Stimulated activated CD8-positive, alpha-beta memory T cell treated with anti-CD3 and anti-CD28 coated beads, Interleukin-2, amount 100 ng/mL, for 48 hours (primary cell): ENCODE measurements at places on chromosomes 3 and 15.

- no peak for DNase-seq
Observed at GRCh38 chr15:40444736-40445135, 4.0 kb downstream of the BAHD1 start.

- DNase-seq: no peak
Observed at GRCh38 chr15:88579322-88579721, 32.8 kb upstream of the DET1 start.

DNA sequence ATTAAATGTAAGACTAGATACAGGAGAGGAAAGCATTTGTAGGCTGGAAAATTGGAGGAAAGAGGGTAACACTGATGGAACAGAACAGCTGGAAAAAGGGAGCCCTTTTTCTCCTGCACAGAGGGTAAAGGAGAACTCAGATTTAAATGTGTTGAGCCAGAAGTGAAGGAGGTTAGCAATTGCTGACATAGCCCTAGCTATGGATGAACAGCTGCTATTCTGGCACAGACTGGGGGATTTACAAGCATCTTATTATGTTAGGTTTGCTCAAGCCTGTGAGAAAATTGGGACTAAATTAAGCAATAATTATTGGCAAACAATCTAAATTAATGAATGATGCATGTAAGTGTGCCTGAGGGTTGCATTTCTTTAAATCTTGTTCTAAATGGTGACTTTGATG, 40.6 kb upstream of the PRR20G start:
- no peak for DNase-seq

DNA sequence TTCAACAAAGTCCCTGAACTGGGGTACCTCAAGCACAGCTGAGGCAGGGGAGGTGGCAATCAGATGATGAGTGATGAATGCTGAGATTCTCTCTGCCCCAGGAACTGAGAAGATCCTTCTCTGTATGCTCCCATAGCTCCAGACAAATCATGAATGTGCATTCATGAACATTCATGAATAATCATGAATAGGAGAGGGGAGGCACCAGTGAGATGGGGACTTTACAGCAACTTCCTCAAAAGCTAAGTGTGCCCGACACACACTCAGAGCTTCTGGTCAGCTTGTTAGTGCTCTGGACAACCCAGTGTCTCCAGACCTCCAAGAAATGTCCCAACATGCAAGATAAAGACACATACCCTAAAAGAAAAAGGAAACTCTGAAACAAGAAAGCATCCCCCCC, 24.3 kb downstream of the LRRC2 start:
- no peak for DNase-seq

- no peak for DNase-seq
Observed at GRCh38 chr15:53830707-53831386, 71.4 kb upstream of the WDR72 start.

- DNase-seq: peak; percentile 52
Observed at GRCh38 chr15:58066042-58066867, 744 bp upstream of the ALDH1A2 start.

DNA sequence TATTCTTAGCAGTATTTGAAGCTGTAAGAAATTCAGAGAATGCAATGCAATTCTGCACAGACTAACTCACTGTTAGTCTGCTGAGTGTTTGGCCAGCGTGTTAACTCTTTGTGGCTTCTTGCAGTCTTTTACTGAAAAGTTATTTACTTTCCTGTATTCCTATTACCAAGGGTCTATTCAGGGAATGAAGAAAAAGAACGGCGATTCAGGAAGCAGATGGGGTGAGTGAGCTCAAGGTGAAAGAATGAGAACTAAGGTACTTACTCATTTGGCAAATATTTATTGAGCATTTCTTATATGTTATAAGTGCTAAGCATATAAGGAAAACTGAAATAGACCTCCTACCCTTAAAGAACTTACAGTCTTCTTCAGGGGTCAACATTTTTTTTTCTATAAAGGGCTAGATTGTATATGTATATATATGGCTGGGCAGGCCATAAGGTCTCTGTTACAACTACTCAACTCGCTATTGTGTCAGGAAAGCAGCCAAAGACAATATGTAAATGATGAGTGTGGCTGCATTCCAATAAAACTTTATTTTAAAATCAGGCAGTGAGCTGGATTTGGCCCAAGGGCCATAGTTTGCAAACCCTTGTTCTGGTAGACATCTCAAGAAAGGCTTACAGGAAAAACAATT, 271.9 kb upstream of the GADL1 start:
- DNase-seq: no peak

DNA sequence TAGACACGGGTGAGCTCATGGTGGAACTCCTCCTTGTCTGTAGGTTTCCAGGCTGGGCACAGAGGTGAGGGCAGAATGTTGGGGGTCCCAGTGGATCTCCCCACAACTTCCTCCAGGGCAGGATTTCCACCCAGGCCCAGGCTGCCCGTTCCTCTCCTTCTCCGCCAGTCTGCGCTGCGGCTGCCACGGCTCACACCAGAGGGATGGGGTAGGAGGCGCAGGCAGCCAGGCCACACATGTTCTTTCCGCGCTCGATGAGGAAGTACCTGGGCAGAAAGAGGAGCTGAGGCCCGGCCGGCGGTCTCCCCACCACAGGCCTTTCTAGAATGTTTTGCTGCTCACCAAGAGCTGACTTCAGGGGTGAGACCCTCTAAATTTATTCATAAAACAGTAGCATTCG, 22.9 kb downstream of the CTSH start:
- no peak for DNase-seq

DNA sequence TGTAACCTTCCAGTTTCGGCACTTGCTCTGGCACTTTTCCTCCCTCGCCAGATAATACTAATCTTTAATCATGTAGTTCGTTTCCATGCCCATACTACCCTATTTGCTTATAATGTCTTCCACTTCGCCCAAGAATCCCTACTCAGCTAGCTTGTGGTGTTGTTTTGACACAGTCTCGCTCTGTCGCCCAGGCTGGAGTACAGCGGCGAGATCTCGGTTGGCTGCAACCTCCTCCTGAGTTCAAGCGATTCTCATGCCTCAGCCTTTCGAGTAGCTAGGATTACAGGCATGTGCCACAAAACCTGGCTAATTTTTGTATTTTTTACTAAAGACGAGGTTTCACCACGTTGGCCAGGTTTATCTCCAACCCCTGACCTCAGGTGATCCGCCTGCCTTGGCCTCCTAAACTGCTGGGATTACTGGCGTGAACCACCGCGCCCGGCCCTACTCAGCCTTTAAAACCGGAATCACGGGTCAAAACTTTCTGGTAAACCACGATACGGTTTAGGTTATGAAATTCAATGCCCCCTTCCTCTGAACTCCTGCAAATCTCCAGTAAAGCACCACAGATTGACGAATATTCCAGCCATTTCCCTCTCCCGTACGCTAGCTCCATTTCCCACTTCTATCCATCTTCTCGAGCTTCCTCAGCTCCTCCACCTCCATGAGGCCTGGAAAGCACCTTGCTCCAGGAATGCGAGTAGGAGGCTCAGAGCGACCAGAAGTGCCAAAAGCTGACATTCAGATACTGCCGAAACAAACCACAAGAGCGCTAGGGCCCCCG, 878 bp upstream of the RAD51 start:
- no peak for DNase-seq

DNA sequence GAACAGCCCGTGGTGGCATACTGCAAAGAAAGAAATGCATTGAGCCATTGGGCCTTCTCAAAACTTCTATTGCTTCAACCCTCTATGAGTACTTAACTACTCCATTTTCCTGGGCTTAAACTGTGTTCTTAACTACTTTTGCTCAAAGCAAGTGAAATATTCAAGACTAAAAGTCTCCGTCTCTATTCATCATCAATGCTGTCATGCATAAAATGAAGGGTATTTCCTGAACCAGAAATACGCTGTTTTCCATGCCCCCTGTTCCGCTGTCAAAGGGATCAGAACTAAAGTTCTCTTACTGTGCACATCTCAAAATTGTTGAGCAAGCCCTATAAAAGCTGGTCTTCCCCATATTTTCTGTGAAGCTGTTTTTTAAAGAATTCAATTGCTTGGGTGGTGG, 20.3 kb downstream of the SIAH2 start:
- no peak for DNase-seq

- no peak for DNase-seq
Observed at GRCh38 chr3:159839561-159840379, 148.9 kb upstream of the IL12A start.

- DNase-seq: peak; percentile 25
Observed at GRCh38 chr15:72285927-72286516, 13.7 kb upstream of the PARP6 start.

DNA sequence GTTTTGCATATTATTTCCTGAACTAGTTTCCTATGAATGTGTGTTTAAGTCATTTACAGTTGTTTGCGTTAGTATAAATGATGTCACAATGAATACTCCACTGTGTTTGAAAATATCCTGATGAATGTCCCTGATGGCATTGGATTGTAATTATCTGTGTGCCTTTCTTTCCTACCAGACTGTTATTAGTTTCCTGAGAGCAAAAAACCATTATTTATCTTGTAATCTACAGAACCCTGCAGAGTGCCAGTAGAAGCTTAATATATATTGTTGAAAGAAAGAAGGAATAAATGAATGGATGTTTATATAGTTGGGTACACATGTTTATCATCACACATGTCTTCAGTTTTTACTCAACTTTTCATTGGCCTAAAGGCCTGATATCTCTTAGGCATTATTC, 312.6 kb downstream of the AGBL1 start:
- DNase-seq: no peak

- DNase-seq: no peak
Observed at GRCh38 chr3:122409446-122409845, 6.4 kb downstream of the WDR5B start.

GRCh38 chr15:22918596-22919140, 61.5 kb downstream of the CYFIP1 start:
- no peak for DNase-seq
